ENCODE measurements at places on chromosomes 3 and 15.

DNA sequence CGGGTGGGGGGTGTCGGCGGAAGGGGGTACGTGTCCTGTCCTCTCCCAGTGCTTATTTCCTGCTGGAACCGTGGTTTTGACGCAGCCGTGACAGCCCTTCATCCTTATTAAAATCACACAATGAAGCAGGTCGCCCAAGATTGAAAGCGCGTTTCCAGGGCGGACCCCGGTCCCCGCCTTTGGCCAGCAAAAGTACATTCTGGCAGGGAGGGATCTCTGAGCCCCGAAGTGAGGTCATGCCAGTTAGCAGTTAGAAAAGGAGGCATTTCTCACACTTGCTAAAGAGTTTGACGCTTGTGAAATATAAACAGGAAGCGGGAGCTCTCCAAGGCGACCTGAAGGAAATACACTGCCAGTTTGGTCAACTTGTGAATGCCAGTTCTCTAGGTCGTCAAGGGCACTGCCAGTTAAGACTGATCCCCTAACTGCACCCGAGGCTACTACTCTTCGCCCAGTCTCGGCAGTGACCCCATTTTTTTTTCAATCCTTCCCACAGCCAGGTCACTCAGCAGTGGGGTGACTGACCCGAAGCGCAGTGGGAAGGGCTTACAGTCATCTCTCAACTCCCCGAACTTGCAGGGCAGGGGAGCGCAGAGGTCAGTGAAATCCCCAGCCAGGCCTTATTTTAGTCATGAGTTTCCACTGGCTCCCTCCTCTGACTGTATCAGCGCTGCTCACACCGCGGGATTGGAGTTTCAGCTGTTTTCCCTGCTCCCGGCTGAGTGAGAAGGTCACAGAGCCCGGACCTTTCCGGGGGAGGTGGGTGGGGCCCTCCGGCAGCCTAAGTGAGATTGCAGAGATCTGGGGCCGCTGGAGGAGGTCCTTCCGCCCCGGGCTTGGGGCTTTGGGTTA lies 2.0 kb upstream of the BHLHE40 start:
- peak; percentile 72 for DNase-seq

- DNase-seq = no peak
These were observed 9.3 kb upstream of the SRP14 start for GRCh38 chr15:40048211-40048792.

DNA sequence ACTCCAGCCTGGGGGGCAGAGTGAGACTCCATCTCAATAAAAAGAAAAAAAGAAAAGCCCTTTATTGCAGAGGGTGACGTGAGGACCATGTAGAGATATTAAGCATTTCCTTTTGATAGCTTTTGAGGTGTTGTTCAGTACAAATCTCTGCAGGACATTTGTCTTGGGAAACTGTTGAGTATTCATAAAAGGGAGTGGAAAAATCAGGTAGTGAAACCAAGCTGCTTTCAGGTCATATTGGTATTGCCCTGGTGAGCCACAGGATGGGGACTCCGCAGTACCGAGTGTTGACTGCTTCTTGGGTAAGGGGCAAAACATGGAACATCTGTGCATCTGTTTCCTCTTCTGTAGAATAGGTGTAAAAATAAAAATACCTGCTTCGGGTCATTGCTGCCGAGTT lies 9.9 kb downstream of the ITPR1 start:
- DNase-seq = no peak

DNA sequence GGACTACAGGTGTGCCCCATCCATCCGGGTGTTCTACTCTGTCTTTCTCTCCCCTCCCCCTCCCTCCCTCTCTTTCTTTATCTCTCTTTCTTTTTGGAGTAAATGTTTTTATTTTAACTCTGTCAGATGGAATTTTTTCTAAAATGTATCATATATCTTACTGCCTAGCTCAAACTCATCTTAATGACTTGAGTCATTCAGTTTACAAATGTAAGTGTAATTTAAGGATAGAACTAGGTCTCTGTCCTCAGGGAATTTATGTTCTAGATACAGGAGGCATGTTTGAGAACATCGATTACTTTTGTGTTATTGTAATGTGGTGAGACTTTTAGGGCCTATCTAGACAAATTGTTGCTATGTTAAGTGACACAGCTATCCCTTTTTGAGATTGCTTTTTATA lies 3.5 kb downstream of the TBC1D23 start:
- no peak for DNase-seq

DNA sequence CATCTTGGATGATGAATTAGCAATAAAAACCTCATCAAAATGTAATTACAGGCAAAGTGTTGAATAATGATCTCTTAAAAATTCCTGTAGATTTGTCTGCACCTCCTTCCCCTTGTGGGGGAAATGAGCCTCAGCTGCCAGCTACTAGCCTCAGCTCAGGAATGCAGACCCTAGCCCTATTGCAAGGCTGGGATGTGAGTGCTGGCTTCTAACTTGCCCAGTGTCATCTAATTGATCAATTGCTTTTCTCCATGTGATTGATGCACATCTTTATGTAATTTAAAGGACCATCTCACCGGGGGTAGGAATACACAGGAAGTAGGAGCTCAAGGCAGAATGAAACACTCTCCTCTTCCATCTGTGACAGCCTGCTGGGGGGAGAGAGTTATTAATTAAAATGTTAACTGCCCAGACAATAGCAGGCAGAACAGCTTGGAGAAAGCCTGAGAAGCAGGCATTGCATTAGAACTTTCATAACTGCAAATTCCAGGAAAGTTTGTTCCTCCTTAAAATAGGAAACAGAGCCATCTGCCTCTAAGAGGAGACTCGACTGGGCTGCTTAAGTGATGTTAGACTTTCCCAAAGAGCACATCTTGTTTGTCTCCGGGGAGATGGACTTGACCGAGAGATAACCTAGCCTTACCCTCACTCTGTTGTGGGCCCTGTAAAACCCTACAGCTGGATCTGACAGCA lies 69.6 kb downstream of the LRTM1 start:
- DNase-seq = no peak

DNA sequence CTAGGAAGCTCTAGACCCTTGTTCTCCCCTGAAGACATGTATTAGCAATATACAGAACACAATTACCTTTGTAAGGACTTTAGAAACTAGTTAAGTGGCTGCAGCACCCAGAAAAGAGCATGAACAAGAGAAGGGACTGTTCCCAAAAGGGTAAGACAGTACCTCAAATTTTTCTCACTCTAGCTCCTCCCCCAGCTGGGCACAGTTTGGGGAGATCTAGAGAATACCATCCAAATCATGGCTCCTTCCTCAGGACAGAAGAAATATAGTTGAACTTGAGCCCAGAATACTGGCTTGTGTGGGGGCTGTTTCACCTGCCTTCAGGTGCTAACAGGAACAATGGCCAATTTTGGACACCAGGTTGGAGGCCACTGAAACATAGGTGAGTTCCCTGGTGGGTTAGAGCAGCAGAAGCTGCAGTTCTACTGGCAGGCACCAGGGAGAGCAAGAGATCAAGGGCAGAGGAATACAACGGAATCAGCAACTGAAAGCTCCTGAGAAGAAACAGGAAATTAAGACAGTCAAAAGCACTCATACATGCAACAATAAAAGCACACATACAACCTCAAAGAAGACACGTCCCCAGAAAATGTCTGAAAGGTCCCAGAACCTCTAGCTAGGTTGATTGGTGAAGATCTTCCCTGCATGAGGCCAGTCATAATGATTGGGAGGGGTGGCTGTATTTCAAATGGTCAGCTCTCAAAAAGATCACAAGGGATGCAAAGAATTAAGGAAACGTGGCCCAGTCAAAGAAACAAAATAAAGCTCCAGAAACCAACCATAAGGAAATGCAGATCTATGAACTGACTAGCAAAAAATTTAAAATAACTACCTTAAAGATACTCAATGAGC lies 104.9 kb upstream of the ASB14 start:
- peak; percentile 41 for DNase-seq

- DNase-seq = no peak
These were observed 326.0 kb upstream of the SGO1 start for GRCh38 chr3:20511863-20512505.
